Activated CD8-positive, alpha-beta memory T cell treated with anti-CD3 and anti-CD28 coated beads for 4 hours (primary cell): ENCODE measurements at places on chromosomes 7 and 10.

DNA sequence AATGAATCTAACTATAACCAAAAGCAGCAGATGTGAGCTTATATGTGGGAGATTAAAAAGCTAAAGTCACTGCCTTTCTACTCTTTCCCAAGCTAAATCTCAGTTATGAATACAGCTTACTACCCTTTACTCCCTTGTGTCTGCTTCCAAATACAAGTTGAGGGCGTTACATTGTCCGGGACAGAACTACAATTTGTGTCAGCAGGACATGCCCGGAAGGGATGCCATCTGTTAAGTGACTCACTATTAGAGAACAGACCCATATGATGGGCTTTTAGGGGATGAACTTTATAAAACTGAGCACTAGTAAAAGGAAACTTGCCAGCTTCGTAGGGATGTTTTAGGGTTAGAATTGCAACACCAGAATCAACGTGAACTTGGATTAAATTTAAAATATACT, 299.7 kb upstream of the CSTF2T start:
- DNase-seq: no peak

GRCh38 chr10:45249978-45250693, 65.3 kb downstream of the OR13A1 start:
- no peak for DNase-seq

GRCh38 chr7:138951953-138952352, 29.2 kb downstream of the KIAA1549 start:
- DNase-seq: no peak

DNA sequence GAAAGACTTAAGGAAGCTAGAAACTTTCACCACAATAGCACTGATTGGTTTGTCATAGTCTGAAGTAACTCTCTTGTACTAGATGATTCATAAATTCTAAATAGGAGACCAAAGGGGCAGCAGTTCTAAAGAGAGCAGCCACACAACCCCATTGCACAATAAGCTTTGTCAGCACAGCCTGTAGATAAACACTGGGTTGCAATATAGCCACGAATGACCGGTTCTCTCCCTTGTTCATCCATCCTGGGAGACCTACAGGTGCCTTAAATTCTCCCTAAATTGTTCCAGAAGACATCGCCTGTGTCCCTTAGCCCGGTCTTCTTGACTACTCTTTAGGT, 167.0 kb downstream of the SNX13 start:
- no peak for DNase-seq

GRCh38 chr10:104002911-104003310, 36.0 kb downstream of the SLK start:
- no peak for DNase-seq

- DNase-seq: no peak
Measured at GRCh38 chr10:122113161-122113944, 124.4 kb downstream of the TACC2 start.

DNA sequence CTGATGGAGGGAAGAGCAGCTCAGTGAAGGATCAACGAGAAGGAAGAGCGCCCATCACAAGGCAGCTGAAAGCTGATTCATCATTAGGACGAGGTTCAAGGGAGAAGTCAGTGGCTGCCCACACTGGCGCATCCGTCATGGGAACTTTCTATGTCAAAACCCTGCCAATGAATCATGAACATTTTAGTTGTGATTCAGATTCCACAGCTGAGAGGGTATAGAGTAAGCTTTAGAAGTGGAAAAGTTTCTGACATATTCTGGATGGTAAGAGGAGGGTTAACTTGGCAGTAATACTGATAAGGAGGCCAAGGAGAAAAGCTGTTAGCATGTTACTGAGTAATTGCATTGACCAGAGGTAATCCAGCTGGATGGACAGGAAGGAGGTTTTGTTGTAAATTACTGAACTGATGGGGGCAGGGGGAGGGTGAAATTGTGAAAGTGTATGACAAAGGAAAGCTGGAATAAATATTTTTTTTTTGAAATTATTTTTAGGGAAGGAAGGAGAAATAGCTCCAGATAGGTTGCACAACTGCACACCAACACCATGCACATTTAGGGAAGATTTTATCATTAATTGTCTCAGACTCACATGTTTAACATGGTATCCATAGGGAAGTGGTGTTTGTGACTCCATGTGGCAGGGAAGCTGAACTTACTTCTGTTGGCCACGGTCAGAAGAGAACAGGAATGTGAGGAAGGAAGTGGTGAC, 78.3 kb upstream of the NRP1 start:
- no peak for DNase-seq

- no peak for DNase-seq
Measured at GRCh38 chr10:18684416-18684815, 25.2 kb downstream of the ARL5B start.

GRCh38 chr7:25831062-25831691, 320.8 kb upstream of the NFE2L3 start:
- no peak for DNase-seq

- peak; percentile 4 for DNase-seq
Measured at GRCh38 chr10:22230158-22230833, 12.5 kb upstream of the EBLN1 start.

GRCh38 chr7:132083126-132083525, 493.1 kb downstream of the PLXNA4 start:
- no peak for DNase-seq

GRCh38 chr7:22292531-22292930, 64.4 kb downstream of the RAPGEF5 start:
- no peak for DNase-seq

DNA sequence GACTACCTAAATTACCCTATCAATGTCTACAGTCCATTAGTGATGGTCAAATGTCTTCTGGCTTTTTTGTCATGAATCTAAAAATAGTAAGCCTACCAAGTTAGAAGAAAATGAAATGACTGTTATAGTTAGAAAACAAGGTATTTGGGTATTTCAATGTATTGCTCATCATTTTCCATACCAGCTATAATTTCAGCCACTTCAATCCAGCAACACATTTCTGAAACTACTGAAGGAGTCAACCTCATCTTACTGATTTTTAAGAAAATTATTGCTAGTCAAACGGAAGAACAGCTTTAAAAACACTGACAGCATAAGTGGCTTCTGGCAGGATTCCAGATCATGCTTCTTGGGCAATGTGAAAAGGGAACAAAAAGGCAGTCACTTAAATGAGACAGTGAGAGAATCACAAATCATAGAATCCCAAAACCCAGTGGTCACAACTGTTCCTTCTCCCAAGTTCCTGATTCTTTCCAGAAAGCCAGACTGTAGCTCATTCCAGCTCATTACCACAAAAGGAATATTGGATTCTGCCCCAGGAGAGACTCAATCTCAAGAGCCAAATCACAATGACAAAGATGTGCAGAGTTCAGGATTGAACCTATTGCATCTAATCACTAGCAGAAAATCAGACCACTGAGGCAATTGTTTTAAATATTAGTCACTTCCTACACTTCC, 61.2 kb upstream of the LRRN3 start:
- DNase-seq: no peak

GRCh38 chr7:25596443-25596842, 368.2 kb upstream of the NPVF start:
- no peak for DNase-seq

- DNase-seq: no peak
Measured at GRCh38 chr10:44935201-44935965, 24.2 kb upstream of the RASSF4 start.

- no peak for DNase-seq
Measured at GRCh38 chr7:96322373-96322695, 436 bp upstream of the SLC25A13 start.

- no peak for DNase-seq
Measured at GRCh38 chr7:142696456-142697179, 52.7 kb upstream of the PRSS1 start.

GRCh38 chr10:42963312-42963711, 113.6 kb upstream of the RET start:
- no peak for DNase-seq

- no peak for DNase-seq
Measured at GRCh38 chr10:58010073-58010702, 257.5 kb downstream of the IPMK start.

DNA sequence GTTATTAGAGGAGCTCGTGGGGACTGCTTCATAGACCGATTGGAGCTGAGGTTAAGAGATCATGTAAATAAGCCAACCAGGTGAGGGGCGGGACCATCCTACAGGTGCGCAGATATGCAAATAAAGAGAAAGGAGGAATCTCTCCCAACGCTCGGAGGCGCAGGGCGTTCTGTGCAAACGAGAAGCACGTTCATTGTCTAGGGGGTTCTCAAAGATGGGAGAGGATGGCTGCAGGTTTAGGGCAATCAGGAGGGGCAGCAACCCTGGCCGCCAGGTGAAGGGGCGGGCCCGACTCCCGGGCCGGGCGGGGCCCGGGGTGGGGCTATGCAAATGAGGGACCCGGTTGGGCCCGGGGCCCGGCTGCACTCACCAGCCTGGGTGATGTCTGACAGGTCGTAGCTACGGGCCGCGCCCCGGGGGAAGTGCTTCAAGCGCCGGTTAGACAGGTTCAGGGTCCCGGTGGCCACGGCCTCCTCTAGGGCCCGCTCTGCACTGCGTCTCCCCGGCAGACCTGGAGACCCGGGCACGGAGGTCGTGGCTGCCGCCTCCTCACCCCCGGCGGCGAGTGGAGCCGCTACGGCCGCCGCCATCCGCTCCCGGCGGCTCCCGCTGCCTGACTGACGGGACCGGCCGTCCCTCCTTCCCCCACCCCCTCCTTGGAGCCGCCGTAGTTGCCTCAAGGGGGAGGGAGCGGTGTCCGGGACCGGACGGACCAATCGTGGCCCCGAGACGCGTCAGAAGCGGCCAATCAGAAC, at the start of gene LRCH4:
TSS of gene LRCH4 (minus strand) at position 619 of the 755 bp plus-strand sequence. CDS start at position 590, 29 bp downstream.
- DNase-seq: no peak

DNA sequence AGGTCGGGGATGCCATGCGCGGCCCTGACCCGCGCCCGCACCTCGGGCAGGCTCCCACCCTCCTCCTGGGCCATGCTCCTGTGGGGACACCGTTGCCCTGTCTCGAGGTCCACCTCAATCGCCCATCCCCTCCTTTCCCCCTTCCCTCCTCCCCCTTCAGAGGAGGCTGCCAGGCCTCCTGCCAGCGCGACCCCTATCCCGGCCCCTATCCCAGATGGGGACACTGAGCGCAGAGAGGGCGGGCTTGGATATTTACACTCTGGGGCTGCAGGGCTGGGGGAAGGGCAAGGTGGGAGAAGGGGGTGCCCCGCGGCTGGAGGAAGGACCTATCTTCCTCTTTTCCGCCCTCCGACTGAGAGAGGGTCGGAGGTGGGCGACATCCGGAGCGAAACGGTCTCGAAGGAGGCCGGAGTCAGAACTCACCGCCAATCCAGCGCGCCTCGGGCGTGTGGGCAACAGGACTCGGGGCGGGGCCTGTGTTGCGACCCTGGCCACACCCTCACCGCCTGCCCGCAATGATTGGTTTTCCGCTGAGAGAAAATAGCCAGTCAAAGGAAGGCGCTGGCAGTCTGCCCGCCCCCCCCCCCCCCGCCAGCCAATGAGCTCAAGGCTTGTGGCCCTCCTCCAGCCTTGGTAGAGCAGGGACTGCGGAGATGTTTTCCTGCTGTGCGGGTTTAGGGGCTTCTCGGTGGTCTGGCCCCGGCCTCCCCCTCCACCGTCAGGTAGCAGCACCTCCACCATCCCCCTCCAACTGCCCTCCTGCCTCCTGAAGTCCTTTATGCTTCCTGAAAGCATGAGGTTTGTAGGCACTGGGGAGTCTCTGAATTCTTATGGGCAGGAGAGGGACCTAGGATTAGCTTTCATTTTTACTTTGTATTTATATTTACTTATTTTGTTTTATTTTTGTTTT, at the start of gene METTL27:
TSS of gene METTL27 (minus strand) at position 450 of the 910 bp plus-strand sequence. CDS start at position 74, 376 bp downstream.
- DNase-seq: peak; percentile 81

DNA sequence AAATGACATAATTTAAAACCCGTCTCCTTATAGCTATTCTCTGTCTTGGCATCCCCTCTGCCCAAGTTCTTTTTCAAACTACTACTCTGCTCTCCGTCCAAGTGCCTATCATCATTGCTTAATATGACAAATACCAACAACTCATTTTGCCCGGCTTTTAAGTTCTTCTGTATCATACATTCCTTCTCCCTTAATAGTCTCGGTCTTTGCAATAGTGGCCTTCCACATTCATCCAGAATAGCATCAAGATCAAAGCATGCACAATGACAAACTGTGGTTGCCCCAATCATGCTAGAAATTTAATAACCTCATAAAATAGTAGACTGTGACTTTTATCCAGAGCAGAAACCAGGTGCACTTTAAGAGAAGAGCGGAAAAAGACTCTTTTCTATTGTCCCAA, 198.9 kb downstream of the ETV1 start:
- DNase-seq: no peak

GRCh38 chr10:131290781-131291180, 20.7 kb downstream of the TCERG1L start:
- DNase-seq: no peak

DNA sequence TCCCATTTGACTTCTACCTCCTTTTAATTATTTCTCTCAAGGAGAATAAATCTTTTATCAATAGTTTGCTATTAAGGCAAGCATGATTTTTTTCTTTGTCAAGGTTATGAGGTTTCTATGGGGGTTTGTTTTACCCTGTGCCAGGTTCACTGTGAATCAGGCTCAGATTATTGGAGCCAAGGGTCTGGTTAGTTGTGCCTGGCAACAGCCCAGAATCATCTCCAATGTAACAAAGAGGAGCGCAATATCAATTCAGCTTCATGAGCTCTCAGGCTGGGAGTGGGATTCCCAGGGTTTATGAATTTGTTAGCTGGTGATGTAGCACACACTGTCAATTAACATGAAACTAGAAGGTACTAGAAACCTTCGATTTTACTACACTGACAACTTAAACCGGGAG, 73.2 kb downstream of the AASS start:
- DNase-seq: no peak

DNA sequence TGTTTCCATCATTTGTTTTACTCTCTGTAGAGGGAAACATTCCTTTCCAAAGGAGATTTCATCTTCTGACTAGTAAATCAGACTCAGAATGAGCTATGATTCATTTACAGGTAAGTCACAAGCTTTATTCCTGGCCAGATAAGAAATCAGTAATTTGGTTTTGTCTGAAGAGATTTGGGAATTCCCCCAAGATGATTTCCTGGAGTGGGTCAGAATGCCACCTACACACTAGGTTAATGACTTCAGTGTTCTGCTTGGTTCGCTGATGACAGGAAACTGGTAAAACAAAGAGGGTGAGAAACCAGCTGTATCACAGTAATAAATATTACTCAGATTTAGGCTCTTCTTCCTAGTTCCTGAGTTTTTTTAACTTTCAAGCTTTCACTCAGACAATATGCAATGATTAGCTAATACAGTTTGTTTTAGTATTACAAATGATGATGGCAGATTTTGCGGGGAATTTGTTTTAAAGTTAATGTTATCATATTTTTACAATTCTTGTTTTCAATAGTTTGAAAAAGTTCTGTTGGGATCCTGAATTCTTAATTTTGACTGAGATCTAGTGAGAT, 8.3 kb upstream of the ASZ1 start:
- no peak for DNase-seq

GRCh38 chr7:120742372-120742771, 115.6 kb downstream of the TSPAN12 start:
- DNase-seq: no peak

- no peak for DNase-seq
Measured at GRCh38 chr10:132560241-132560731, 22.7 kb downstream of the INPP5A start.

GRCh38 chr7:131026297-131027000, 292.4 kb upstream of the KLF14 start:
- no peak for DNase-seq
